ENCODE measurements at places on chromosomes 12 and 14. TPM values are rescaled to one million over a fixed set of nuclear protein-coding genes. Genes with fewer than 3 reads are reported as not detected.

The OR4L1 gene
- not detected for total RNA-seq

The CEBPE gene
- total RNA-seq = not detected

The DENND5B gene
- 61.6 TPM for total RNA-seq

The KRT85 gene
- 0.27 TPM for total RNA-seq

The OLR1 gene
- 0.60 TPM for total RNA-seq

All from camera-type eye (tissue), 1 donor.